Nucleus accumbens (tissue), 56 donors: ENCODE measurements at places on chromosomes 6 and 20.

DNA sequence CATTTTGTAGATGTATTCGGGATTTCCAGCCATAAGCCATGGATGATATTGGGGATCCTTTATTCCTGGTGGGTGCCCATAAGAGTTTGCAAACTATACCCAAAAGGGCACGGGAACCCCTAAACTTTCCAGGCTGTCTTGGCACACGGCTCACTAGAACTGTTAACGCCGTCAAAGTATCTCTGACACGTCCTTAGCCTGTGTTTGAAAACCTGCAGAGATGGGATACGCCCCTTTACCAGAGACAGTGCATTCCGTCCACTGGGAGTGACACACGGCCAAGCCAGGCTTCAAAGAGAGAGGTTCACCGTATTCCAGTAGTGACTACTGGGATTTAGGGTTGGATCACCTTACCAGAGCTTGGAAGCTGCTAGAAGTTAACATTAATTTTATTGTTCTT is 95.0 kb downstream of the THBS2 start:
- DNase-seq, result no peak

GRCh38 chr6:16718356-16718755 is 42.9 kb downstream of the ATXN1 start:
- DNase-seq, result no peak

GRCh38 chr6:1477432-1478090 is 88.2 kb downstream of the FOXF2 start:
- DNase-seq, result no peak

- no peak for DNase-seq
These were observed 174.7 kb downstream of the BACH2 start for GRCh38 chr6:90121982-90122381.

GRCh38 chr6:49713346-49713745 is at the start of gene CRISP2:
CRISP2 (minus strand) TSS chr6:49713543; CDS start chr6:49709196, 4,347 bp downstream.
- peak; percentile 13 for DNase-seq
